ENCODE measurements at places on chromosomes 2 and 18. TPM values are rescaled to one million over a fixed set of nuclear protein-coding genes. Genes with fewer than 3 reads are reported as not detected.

Gene PDE6D
- 33.7 TPM for total RNA-seq

DNA sequence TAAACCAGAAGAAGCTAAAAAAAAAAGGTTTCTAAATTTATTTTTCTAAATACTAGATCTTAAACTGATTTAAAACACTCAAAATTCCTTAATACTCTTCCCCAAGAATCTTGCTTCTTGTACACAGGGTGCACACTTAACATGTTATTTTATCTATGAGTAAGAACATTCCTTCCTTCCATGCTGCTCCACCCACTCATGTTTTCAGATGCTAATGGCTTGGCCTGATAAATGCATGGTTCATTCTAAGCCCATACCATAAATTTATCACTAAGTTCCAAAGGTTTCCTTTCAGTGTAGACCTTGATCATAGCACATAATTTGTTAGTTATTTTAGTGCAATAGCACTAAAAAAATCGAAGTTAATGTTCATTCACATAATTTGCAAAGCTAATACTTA lies 8.1 kb downstream of the FBXO48 start:
- DNase-seq: no peak
- no peak overlapping the region for H3K4me3 ChIP-seq
- H3K36me3 ChIP-seq: no peaks in the 10 kb centered on the region
- H3K27ac ChIP-seq: no peak overlapping the region
- no peaks in the 10 kb centered on the region for H3K4me1 ChIP-seq

Gene FSIP2
- total RNA-seq: 1.4 TPM

DNA sequence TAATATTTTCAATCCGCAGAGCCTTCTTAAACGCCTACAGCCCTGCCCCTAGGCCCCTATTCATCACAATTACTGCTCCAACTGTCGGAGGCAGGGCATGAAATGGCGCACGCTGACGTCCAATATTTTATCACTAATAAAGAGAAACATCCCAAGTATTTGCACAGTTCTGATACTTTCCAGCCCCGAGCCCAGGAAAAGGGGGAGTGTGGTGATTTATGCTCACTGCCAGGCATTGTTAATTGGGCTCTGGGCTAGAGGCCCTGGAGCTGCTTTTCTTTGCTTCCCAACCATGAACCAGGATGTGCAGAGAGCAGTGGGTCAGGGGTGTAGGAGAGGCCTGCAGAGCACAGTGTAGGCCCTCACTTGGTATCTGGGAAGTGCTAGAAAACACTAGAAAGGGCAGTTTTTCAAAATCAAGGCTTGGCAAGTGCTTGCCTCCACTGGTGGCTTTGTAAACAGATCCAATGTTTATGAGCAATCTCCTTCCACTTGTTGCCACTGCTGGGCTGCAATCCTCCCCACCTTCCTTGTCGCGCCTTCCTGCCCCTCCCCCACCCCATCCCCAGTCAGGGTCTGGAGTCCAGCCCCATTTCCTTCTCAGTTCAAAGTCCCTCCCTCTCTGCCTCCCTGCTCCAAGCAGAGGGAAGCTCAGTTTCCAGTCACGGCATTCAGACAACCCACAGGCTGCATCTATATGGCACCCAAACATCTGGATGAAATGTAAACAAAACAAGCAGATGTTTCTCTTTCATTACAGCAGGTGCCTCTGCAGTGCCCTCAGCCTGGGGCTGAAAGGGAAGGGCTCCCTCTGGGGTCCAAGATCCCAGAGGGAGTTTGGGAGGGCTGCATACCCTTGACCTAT lies 83.9 kb upstream of the PKDCC start:
- H3K4me3 ChIP-seq: no peak overlapping the region
- no peaks in the 10 kb centered on the region for H3K36me3 ChIP-seq
- no peak overlapping the region for H3K27ac ChIP-seq
- H3K4me1 ChIP-seq: peaks cover 18% of the 10 kb centered on the region

DNA sequence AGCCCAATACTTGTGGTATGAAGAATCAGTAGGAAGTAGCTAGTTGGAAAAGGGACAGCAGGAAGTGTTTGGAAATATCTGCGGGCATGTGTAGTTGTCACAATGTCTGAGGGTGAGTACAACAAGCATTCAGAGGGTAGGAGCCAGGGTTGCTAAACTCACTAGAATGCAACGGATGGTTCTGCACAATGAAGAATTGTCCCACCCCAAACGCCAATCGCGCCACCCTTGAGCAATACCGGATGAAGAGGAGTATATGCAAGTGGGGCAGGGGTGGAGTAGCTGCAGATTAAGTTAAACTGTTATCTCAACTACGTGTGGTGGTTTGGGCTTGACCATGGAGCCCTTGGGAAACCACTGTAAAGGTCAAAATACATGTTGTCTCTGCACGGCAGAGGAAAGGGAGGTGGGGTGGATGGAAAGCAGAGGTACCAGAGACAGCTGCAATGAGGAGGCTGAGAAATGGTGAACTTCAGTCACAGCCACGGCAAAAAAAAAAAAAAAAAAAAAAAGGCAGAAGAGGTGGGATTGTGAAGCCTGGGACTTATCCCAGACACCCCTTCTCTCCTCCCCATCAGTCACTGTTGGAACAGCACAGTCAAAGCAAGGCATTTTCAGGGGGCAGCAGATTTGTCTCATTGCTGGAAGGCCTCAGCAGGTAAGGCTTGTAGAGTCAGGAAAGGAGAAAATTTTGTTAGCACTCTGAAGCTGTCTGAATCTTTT lies 5.2 kb downstream of the CCL20 start:
- no peaks in the 10 kb centered on the region for H3K4me1 ChIP-seq
- no peak overlapping the region for H3K4me3 ChIP-seq
- H3K36me3 ChIP-seq: no peaks in the 10 kb centered on the region
- no peaks in the 10 kb centered on the region for H3K27me3 ChIP-seq
- H3K27ac ChIP-seq: no peak overlapping the region

Gene LIMS3
- 2.0 TPM for total RNA-seq

GRCh38 chr2:129175051-129175450 lies 804.4 kb upstream of the RAB6C start:
- no peak for DNase-seq
- H3K4me3 ChIP-seq: no peak overlapping the region
- no peaks in the 10 kb centered on the region for H3K4me1 ChIP-seq
- H3K27ac ChIP-seq: no peak overlapping the region
- H3K36me3 ChIP-seq: no peaks in the 10 kb centered on the region
- no peaks in the 10 kb centered on the region for H3K27me3 ChIP-seq

- peaks cover 20% of the 10 kb centered on the region for H3K4me1 ChIP-seq
- H3K4me3 ChIP-seq: no peak overlapping the region
- no peaks in the 10 kb centered on the region for H3K27me3 ChIP-seq
- DNase-seq: peak; percentile 40
- no peaks in the 10 kb centered on the region for H3K36me3 ChIP-seq
- H3K27ac ChIP-seq: no peak overlapping the region
Measured at GRCh38 chr18:76985156-76985950, 147.2 kb downstream of the MBP start.

Gene CLEC4F
- not detected for total RNA-seq

DNA sequence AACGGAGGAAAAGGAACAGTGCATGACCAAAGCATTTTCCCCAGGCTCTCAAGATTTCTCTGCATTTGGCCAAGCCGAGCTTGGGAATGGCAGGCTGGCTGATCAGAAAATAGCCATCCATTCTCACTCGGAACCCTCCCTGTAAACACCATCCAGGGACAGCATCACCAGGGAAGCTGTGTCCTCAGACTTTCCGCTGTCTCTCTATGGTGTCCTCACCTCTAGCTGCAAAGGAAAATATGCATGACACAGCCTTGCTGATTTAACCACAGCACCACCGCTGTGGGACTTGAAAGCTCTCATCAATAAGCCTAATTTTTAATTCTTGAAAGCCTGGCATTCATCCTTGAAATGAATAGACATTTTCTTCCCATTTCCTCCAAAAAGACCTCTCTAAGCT lies 311.7 kb downstream of the EIPR1 start:
- H3K27ac ChIP-seq: no peak overlapping the region
- no peaks in the 10 kb centered on the region for H3K4me1 ChIP-seq
- no peaks in the 10 kb centered on the region for H3K27me3 ChIP-seq
- no peak for DNase-seq

- H3K27ac ChIP-seq: no peak overlapping the region
- no peaks in the 10 kb centered on the region for H3K36me3 ChIP-seq
- H3K4me3 ChIP-seq: no peak overlapping the region
- DNase-seq: peak; percentile 13
Measured at GRCh38 chr18:58766164-58766563, 94.9 kb downstream of the MALT1 start.

DNA sequence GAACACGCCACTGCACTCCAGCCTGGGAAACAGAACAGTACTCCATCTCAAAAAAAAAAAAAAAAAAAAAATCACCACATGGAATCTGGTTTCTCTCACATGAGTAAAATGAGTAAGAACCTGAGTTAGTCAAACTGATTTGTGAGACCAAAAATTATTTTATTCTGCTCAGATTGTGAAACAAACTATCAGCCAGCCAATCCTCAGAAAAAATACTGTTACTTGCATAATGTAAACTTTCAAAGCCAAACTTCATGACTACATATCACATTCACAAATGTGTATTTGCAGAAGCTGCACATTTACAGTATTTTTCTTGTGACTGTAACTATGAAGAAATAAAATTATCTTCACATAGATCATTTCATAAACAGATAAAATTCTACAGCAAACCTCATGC lies 23.2 kb downstream of the SUMO1 start:
- no peaks in the 10 kb centered on the region for H3K27me3 ChIP-seq
- DNase-seq: no peak
- H3K4me1 ChIP-seq: no peaks in the 10 kb centered on the region
- H3K4me3 ChIP-seq: no peak overlapping the region
- H3K27ac ChIP-seq: no peak overlapping the region

- no peak overlapping the region for H3K4me3 ChIP-seq
- H3K4me1 ChIP-seq: no peaks in the 10 kb centered on the region
- H3K36me3 ChIP-seq: no peaks in the 10 kb centered on the region
Measured at GRCh38 chr2:227891673-227892072, 20.2 kb downstream of the DAW1 start.

DNA sequence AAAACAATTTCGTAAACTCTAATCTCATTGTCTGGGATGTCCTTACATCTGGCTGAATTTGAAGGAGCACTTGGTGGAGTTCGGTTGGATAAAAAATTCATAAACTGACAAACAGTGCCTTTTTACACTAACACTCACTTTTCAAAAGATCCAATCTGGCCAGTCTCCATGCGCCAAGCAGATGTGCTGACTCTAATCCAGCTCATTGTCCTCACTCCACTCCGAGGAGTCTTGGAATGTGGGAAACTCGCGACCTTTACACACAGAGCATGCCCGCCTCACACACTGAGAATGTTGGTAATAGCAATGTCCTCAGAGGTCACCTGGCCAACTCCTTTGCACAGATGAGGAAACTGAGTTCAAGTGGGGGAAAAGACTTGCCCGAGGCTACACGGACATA lies 66.8 kb downstream of the XDH start:
- H3K36me3 ChIP-seq: no peaks in the 10 kb centered on the region
- H3K4me1 ChIP-seq: no peaks in the 10 kb centered on the region
- H3K4me3 ChIP-seq: no peak overlapping the region
- no peak for DNase-seq
- H3K27me3 ChIP-seq: no peaks in the 10 kb centered on the region

Gene INSIG2
- total RNA-seq: 7.0 TPM

DNA sequence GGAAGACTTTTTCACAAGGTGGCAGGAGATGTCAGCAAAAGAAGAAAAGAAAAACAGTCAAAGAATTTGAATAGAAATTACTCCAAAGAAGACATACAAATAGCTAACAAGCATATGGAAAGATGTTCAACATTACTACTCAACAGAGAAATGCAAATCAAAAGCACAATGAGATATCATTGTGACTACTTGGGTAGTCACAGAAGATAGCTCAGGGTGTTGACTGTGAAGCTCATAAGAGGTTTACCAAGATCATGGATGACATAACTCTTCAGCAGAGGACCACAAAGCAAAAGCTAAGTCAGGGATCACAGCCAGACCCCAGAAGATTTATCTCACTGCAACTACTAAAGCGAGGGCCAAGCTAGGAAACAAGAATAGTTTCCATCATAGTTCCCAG lies 53.0 kb upstream of the TANK start:
- H3K27ac ChIP-seq: no peak overlapping the region
- H3K4me1 ChIP-seq: no peaks in the 10 kb centered on the region
- H3K27me3 ChIP-seq: no peaks in the 10 kb centered on the region
- no peak overlapping the region for H3K4me3 ChIP-seq
- no peak for DNase-seq
- H3K36me3 ChIP-seq: no peaks in the 10 kb centered on the region

GRCh38 chr18:56995579-56996188 lies 151.2 kb upstream of the BOD1L2 start:
- no peak overlapping the region for H3K27ac ChIP-seq
- H3K27me3 ChIP-seq: no peaks in the 10 kb centered on the region
- H3K4me3 ChIP-seq: no peak overlapping the region
- no peaks in the 10 kb centered on the region for H3K4me1 ChIP-seq
- H3K36me3 ChIP-seq: no peaks in the 10 kb centered on the region

DNA sequence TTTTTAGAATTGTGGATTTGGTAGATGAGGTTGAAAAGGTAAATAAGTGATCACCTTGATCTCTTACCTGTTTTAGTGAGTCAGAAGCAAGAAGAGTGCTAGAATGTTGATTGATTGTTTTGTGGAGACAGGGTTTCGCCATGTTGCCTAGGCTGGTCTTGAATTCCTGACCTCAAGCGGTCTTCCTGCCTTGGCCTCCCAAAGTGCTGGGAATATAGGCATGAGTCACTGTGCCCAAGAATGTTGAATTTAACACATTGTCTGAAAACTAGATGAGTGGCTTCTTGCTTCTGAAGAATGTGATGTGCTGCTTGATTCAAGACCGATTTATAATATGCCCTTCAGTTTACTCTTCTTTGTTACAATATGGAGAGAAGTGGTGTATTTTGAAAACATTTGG lies 121.3 kb downstream of the FMNL2 start:
- no peak overlapping the region for H3K27ac ChIP-seq
- no peak for DNase-seq
- H3K27me3 ChIP-seq: no peaks in the 10 kb centered on the region
- H3K4me1 ChIP-seq: peaks cover 12% of the 10 kb centered on the region
- H3K36me3 ChIP-seq: no peaks in the 10 kb centered on the region

GRCh38 chr2:202442882-202443281 lies 66.8 kb downstream of the BMPR2 start:
- H3K4me1 ChIP-seq: no peaks in the 10 kb centered on the region
- H3K36me3 ChIP-seq: no peaks in the 10 kb centered on the region
- H3K27ac ChIP-seq: no peak overlapping the region
- no peak for DNase-seq
- H3K4me3 ChIP-seq: no peak overlapping the region

DNA sequence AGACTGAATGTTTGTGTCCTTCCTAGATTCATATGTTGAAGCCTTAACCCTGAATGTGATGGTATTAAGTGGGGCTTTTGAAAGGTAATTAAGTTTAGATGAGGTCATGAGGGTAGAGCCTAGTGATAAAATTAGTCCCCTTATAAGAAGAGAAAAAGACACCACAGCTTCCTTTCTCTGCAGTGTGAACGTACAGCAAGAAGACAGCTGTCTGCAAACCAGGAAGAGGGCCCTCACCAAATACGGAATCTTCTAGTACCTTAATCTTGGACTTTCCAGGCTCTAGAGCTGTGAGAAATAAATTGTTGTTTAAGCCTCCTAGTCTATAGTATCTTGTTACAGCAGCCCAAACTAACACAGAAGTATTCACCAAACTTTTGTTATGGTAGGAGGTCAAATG lies 57.1 kb upstream of the CYTIP start:
- no peaks in the 10 kb centered on the region for H3K27me3 ChIP-seq
- H3K36me3 ChIP-seq: no peaks in the 10 kb centered on the region
- no peak for DNase-seq
- H3K4me1 ChIP-seq: no peaks in the 10 kb centered on the region
- H3K27ac ChIP-seq: no peak overlapping the region

Gene ABCG5
- total RNA-seq: not detected

Gene TSPYL6
- not detected for total RNA-seq

All from H1 (cell line).